Tibial nerve (tissue), 4 donors: ENCODE measurements at places on chromosomes 13 and 19. TPM values are rescaled to one million over a fixed set of nuclear protein-coding genes. Genes with fewer than 3 reads are reported as not detected.

- no peaks in the 10 kb centered on the region for H3K27me3 ChIP-seq
- H3K4me3 ChIP-seq = no peak overlapping the region
- no peaks in the 10 kb centered on the region for H3K4me1 ChIP-seq
Observed at GRCh38 chr13:56501750-56502149, 639.0 kb upstream of the PRR20A start.

DNA sequence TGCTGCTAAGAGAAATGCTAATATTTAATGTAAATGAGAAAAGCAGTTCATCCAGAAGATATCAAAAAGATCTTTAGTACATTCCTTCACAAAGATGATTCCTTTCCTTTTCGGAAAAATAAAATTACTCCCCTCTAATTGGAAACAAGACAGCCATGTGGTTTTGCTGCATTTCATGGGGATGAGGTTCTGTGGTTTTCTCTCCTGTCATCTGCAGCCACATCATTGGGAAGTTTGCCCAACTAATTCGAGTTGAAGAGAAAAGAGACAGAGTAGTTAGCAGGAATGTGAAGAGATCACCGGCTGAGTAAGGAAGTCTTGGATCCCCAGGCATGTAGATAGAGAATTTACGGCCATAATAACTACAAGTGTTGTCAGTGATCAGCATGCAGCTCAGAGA is 122.1 kb downstream of the CYSLTR2 start:
- H3K27ac ChIP-seq = no peak overlapping the region
- no peak overlapping the region for H3K4me3 ChIP-seq
- no peaks in the 10 kb centered on the region for H3K36me3 ChIP-seq
- no peaks in the 10 kb centered on the region for H3K4me1 ChIP-seq

DNA sequence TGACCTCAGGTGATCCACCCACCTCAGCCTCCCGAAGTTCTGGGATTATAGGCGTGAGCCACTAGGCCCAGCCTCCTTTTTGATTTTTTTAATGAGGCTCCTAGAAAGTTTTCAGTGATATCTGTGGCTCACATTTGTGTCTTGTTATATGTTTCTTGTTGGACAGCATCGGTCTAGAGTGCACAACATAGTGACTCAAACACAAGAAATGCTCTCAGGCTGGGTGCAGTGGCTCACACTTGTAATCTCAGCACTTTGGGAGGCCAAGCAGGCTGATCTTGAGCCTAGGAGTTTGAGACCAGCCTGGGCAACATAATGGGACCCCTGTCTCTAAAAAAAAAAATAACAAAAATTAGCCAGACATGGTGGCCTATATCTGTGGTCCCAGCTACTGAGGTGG is 8.2 kb downstream of the PHF11 start:
- no peak overlapping the region for H3K27ac ChIP-seq
- no peaks in the 10 kb centered on the region for H3K36me3 ChIP-seq
- no peaks in the 10 kb centered on the region for H3K27me3 ChIP-seq
- DNase-seq = no peak
- no peaks in the 10 kb centered on the region for H3K4me1 ChIP-seq
- no peak overlapping the region for H3K4me3 ChIP-seq

- DNase-seq = no peak
- H3K4me3 ChIP-seq = no peak overlapping the region
- H3K36me3 ChIP-seq = no peaks in the 10 kb centered on the region
- H3K4me1 ChIP-seq = peaks cover 11% of the 10 kb centered on the region
- H3K27ac ChIP-seq = no peak overlapping the region
Observed at GRCh38 chr13:98668155-98668554, 84.3 kb downstream of the SLC15A1 start.

GRCh38 chr19:28436320-28436719 is 776.6 kb downstream of the UQCRFS1 start:
- DNase-seq = no peak
- no peaks in the 10 kb centered on the region for H3K27me3 ChIP-seq
- H3K4me3 ChIP-seq = no peak overlapping the region
- H3K4me1 ChIP-seq = no peaks in the 10 kb centered on the region
- H3K36me3 ChIP-seq = no peaks in the 10 kb centered on the region

DNA sequence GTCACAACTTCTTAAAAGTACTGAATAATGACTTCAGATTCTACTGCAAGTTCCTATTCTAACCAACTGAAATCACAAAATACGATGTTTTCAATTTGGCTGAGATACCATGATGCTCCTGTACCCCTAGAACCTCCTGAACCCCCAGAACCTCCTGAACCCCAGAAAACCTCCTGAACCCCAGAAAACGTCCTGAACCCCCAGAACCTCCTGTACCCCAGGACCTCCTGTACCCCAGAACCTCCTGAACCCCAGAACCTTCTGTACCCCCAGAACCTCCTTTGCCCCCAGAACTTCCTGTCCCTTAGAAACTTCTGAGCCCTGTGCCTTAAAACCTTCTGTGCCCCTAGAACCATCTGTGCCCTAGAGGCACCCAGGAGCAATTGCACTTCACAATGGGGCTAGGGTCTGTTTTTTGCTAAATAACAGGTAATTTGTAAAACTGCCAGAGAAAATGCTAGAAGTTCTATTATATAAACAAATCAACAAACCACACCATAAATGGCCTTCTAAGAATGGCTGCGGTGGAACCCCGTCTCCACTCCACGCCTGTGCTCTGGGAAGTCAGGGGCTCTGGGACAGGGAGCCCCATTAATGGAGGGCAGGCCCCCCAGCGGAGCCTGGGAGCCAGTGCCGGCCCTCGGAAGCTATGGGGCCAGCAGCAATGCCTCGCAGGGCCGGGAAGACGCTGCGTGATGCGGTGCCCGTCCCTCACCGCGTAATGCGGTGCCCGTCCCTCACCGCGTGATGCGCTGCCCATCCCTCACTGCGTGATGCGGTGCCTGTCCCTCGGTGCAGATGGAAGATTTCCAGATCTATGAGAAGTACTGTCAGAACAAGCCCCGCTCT is 21.3 kb upstream of the F7 start:
- H3K36me3 ChIP-seq = no peaks in the 10 kb centered on the region
- no peak overlapping the region for H3K4me3 ChIP-seq
- no peaks in the 10 kb centered on the region for H3K27me3 ChIP-seq
- no peak overlapping the region for H3K27ac ChIP-seq
- peaks cover 9% of the 10 kb centered on the region for H3K4me1 ChIP-seq
- no peak for DNase-seq

Gene RDH8
- not detected for total RNA-seq

Gene KLK2
- not detected for total RNA-seq

Gene FXYD1
- 90.4 TPM for total RNA-seq

Gene CTU1
- 25.5 TPM for total RNA-seq
